ENCODE measurements at places on chromosomes 2 and 18.

DNA sequence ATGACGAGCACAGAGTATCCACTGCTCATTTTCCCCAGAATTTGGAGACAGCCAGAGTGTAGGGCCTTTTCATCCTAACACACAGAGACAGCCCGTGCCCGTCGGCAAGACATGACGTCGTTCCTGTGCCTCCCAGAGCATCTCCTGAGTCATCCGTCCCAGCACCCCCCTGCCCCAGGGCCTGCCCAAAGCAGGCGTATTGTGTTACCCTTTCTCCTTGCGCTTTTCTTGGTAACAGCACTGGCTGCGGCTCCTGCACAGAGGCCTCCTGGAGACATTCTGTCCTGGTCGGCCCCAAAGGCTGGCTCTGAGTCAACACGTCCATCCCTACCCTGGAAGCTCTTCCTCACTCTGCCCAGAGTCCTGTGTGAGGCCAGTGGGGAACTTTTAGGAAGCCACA, 217.1 kb downstream of the KLHL29 start:
- DNase-seq: no peak

- DNase-seq: no peak
Observed at GRCh38 chr2:110116033-110116710, 550 bp upstream of the MALL start.

DNA sequence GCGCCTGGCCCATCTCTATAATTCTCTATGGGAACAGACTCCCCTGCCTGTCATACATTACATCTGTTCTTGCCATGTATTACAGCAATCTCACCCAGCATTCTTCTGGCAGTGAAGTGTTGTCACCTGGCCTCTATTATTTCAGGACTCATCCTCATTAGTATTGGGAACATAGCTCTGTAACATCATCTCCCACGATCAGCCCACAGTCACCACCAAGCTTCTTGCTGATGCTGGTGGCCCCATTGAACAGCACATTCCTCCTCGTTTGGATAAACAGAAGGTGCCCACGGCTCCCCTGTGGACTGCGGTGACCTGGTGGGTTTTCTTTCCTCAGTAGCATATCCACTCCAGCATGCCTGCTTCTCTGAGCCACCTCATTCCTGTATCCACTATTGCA, 21.5 kb downstream of the CHCHD5 start:
- no peak for DNase-seq

- DNase-seq: no peak
Observed at GRCh38 chr2:63506320-63506719, 82.0 kb downstream of the WDPCP start.

GRCh38 chr2:156046900-156047299, 285.6 kb downstream of the NR4A2 start:
- no peak for DNase-seq

DNA sequence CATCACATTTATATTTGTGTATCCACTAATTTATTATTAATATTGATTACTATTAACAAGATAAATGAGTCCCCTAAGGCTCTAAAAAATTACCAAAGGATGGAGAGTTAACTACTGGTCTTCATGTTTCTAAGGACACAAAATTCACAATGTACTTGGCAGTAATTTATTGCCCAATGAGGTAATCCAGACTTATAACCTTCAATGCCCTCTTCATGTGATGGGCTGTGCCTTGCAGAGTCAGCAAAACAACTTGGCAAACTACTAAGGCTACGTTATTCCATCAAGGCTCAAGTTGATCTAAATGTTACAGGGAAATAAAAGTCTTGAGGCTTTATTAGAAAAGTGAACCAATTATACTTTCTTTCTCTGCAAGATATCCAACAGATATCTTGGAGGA, 804.9 kb upstream of the NXPH2 start:
- DNase-seq: no peak

Data from NCI-H774 (cell line).